Hepatocyte (in vitro differentiated cells): ENCODE measurements at places on chromosomes 16 and 17. TPM values are rescaled to one million over a fixed set of nuclear protein-coding genes. Genes with fewer than 3 reads are reported as not detected.

GRCh38 chr17:1446201-1446600 lies 9.8 kb downstream of the CRK start:
- no peak for DNase-seq

DNA sequence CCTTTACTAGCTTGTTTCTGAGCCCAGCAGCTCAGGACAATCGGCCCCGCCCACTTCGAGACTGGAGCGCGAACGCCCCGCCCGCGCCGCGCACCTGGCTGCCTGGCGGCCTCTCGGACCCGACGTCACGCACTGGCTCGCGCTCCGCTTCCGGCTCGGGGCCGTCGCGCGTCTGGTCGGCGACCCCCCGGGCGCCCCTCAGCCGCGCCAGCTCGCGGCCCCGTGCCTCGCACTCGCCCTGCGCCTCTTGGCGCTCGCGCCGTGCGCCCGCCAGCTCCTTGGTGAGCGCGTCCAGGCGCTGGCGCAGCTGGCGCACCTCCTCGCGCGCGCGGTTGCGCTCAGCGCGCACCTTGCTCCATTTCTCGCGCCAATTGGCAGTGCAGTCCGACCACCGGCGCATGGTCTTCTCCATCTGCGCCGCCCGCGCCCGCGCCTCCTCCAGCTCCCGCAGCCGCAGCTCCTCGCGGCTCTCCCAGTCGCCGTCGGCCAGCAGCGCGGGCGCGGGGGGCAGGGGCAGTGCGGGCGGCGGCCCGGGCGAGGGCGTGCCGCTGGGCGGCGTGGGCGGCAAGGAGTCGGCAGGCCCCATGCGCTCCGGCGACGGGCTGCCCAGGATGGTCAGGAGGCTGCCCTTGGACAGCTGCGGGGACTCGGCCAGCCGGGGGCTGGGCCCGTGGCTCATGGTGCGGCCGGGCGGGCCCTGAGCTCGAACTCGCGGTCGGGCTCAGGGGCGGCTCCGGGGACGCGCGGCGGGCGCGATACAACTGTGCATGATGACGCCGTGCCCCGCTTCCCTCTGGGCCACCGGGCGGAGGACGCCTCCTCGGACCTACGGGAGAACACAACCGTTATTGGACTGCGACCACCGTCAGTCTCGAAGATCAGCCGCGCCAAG lies 7.6 kb downstream of the CCDC102A start:
- DNase-seq = peak; percentile 88

GRCh38 chr17:39635614-39636176 lies 1.2 kb upstream of the STARD3 start:
- DNase-seq = no peak

- DNase-seq = no peak
These were observed 139.0 kb downstream of the RPTOR start for GRCh38 chr17:80683625-80684104.

GRCh38 chr17:4179071-4179470 lies 36.1 kb downstream of the CYB5D2 start:
- no peak for DNase-seq

- DNase-seq = peak; percentile 83
These were observed 24.3 kb downstream of the PELP1 start for GRCh38 chr17:4679658-4680057.

- no peak for DNase-seq
These were observed 29.3 kb downstream of the STH start for GRCh38 chr17:46028374-46028773.

- no peak for DNase-seq
These were observed 83.2 kb downstream of the SPECC1 start for GRCh38 chr17:20092261-20092867.

DNA sequence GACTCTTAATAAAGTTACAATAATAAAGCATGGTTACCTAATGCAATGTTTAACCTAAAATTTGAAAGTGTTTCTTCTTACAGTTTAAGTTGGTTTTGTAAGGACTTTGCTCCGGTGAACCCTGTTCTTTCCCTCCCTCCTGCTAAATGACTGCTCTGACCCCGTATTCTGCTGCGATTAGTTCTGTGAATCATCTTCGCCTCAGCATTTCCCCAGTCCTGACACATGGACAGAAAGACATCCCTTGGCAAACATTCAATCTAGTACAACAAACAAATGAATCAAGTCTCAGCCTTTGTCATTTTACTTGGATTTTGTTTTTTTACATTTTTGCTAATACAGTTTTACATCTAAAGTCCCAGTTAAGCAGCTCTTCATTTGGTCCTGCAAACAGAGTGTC lies 15.4 kb downstream of the KCNJ2 start:
- DNase-seq = peak; percentile 34

DNA sequence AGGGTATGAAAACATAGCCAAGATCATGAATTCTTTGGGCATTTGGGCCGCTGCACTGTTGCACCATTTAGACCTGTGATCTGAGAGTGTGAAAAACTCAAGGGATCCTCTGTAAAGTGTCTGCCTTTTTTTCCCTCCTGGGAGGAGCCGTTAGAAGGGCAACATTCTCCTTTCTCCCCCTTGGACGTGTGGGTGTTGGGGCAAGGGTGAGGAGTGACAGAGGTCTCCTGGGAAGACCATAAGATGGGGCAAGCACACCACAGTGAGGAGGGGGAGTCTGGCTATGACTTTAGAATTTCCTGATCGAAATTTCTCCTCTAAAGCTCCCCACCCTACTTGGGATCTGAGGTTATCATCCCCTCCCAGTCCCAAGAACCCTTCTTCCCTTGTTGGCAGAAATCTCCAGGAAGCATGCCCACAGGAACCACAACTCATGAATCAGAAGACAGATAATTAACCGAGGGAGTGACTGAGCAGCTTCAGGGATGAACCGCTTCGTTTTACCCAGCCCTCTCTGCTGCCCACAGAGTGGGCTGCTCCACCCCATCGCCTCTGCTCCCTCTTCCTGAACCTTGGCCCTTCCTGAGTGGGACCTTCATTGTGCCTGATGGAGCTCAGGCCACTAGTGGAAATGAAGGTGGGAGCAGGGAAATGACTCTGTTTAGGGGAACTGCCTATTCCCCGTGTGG lies 4.2 kb downstream of the ITGB3 start:
- DNase-seq = no peak

DNA sequence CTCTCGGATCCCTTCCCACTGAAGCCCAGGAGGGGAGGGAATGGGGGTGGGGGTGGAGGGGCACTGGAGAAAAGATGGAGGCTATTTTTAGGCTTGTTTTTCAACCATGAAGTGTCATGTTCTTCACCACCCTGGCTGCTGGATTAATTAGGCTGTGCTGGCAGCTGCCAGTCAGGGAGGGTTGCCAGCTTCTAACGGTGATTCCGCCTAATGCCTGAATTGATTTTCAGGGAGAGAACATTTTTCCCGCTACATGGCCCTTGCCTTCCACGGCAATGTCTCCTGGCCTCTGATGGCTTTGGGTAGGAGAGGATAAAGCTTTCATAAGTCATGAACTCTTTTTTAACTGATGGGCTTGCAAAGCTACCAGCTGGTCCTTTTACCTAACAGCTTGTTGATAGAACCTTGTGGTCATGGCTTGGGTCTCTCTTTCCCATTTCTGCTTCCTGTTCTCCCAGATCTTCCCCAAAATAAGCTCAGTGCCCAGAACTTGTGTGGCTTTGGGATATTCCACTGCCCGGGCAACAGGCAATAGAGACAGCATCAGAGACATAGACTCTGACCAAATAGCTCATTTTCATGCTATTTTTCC lies 167.4 kb downstream of the PITPNC1 start:
- no peak for DNase-seq

GRCh38 chr16:54176376-54176901 lies 110.1 kb downstream of the IRX3 start:
- DNase-seq = peak; percentile 67

- no peak for DNase-seq
These were observed 25.8 kb downstream of the TTYH2 start for GRCh38 chr17:74239172-74239571.

- DNase-seq = no peak
These were observed 24.6 kb downstream of the FZD2 start for GRCh38 chr17:44581868-44582267.

DNA sequence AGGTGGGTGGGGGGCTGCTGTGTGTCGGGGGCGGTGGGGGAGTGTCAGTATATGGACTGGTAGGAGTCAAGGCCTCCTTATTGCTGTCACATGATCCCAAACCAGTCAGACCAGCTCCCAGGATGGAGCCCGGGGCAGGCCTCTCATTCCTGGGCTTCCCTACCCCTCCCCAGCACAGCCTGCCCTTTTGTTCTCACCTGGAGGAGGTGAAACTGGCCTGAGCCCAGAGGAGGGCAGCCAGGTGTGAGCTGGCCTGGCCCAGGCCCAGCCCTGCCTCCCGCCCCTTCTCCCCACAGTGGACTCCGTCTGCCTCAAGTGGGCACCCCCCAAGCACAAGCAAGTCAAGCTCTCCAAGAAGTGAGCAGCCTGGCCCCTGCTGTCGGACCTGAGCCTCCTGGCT lies 4.6 kb downstream of the PRSS8 start:
- DNase-seq = peak; percentile 81

DNA sequence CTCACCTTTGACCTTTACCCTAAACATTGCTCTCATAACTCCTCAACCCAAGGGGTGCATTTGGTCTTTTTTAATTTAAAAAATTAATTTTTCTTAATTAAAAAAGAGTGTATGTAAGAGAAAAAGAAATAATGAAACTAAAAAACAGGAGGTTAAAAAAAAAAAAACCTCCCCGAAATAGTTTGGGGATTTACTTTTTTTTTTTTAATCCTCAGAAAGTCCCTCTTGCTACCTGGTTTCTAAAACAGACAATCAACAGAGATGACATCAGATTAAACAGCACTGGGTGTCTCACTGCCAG lies 301.3 kb downstream of the SOX9 start:
- no peak for DNase-seq

- DNase-seq = no peak
These were observed 42.3 kb upstream of the CCNF start for GRCh38 chr16:2386990-2387389.

- no peak for DNase-seq
These were observed 43.2 kb upstream of the CCL1 start for GRCh38 chr17:34406226-34406625.

DNA sequence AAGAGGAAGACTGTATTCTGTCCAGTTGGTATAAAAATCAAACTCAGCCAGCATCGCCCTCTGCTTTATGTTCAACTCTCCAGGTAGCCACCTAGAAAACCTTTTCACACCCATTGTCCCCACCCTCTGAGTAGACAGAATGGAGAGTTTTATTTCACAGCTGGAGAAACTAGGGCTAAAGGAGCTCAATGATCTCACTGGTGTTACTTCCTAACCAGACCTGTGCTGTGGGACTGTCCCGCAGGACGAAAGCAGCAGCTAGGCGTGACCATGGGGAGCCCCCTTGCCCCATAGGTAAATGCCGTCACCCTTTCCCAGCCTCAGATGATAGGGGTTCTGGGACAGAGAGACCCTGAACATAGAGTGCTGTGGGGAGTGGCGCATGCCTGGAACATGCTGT lies 67.7 kb downstream of the CYLD start:
- no peak for DNase-seq

GRCh38 chr17:49341356-49341755 lies 20.7 kb downstream of the ZNF652 start:
- DNase-seq = no peak

- peak; percentile 78 for DNase-seq
These were observed 943 bp upstream of the COTL1 start for GRCh38 chr16:84618581-84619460.

DNA sequence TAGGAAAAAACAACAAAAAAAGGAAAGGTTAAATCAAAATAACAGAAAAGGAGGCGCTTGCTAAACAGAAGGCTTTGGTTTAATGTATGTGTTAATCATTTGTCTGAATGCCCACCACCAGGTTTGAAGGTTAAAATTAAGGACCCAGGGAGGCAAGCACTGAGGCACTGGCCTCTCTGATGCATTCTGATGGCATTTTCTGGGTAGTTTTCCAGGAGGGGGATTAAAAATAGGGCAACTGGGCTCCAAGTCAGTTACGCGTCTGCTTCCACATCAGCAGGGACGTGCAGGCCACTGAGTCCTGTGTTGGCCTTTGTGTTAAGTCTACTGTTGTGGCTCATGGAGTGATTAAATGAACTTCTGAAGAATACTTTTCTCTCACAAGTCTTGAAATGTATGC lies 26.9 kb downstream of the MARF1 start:
- DNase-seq = no peak

GRCh38 chr16:68236826-68237242 lies 907 bp upstream of the ESRP2 start:
- DNase-seq = no peak

EVPL gene
- total RNA-seq = 0.48 and 2.7 TPM in 2 replicates

HS3ST3A1 gene
- 1.2 and 2.0 TPM in 2 replicates for total RNA-seq

NKD1 gene
- 4.1 and 5.9 TPM in 2 replicates for total RNA-seq

MT4 gene
- not detected in 2 replicates for total RNA-seq

FBXO39 gene
- total RNA-seq = not detected in 2 replicates

TERB1 gene
- total RNA-seq = 0.07 TPM in 1 of 2 replicates, not detected in the other

CSH2 gene
- total RNA-seq = 1.4 and 2.8 TPM in 2 replicates

AOC3 gene
- 1.0 and 1.9 TPM in 2 replicates for total RNA-seq

CD300LB gene
- total RNA-seq = not detected in 2 replicates
